ENCODE measurements at places on chromosomes 12 and 14.

DNA sequence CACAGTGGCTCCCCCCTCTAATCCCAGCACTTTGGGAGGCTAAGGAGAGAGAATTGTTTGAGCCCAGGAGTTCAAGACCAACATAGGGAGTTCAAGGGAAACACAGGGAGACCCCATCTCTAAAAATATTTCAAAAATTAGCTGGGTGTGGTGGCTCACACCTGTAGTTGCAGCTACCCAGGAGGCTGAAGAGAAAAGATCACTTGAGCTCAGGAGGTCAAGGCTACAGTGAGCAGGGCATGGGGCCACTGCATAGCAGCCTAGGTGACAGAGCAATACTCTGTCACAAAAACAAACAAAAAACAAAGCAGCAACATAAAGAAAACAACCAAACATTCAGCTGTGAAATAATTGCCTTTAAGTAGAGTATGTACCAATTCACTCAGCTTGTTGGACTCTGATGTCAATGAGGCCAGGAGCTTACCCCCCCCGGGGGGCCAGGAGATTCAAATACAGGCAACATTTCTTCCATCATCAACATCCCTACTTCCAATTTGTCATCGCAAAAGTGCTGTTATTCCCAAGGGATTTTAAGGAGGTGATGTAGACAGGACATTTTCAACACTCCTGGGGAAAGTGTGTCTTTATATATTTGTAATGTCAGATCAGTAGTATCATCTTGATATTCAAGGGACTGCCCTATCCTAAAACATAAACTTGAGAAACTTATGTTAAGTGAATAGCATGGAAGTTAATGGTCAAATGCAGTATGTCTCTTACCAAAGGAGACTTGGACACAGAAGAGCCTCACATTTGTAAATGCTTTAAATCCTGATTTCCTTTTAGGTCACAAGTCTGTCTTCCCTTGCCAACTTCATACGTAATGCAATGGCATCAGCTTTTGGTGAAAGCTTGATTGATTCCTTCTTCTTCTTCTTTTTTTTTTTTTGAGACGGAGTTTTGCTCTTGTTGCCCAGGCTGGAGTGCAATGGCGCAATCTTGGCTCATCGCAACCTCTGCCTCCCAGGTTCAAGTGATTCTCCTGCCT, 40.6 kb upstream of the AEBP2 start:
- DNase-seq: no peak

DNA sequence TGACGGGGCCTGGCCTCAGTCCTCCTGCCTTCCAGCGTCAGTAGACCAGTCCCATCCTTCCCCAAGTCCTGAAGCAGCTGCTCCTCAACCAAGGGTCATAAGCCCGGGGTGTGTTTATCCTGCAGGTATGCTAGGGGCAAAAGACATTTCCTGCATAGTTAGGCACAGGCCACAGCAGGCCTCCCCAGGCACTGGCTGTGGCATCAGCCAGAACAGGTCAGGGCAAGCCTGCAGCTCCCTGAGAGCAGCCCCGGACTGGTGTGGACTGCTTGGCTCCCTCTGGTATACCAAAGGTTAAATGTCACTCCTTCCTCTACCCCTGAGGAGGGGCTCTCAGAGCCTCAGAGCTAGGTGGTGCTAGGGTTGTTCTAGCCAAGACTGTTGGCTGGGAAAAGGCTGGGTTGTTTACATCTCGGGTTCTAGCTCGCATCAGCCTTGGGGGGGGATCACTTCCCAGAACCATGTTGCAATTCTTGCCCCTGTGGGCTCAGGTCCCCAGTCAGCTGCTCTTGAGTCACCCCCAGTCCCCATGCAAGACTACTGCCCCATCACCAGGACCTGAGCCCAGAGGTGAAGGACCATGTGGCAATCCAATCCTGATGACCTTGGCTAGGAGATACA, 2.9 kb downstream of the MMP14 start:
- DNase-seq: no peak

- DNase-seq: no peak
These were observed 536 bp downstream of the TM7SF3 start for GRCh38 chr12:27013611-27014084.

GRCh38 chr12:43169115-43169681, 382.8 kb downstream of the ADAMTS20 start:
- no peak for DNase-seq

DNA sequence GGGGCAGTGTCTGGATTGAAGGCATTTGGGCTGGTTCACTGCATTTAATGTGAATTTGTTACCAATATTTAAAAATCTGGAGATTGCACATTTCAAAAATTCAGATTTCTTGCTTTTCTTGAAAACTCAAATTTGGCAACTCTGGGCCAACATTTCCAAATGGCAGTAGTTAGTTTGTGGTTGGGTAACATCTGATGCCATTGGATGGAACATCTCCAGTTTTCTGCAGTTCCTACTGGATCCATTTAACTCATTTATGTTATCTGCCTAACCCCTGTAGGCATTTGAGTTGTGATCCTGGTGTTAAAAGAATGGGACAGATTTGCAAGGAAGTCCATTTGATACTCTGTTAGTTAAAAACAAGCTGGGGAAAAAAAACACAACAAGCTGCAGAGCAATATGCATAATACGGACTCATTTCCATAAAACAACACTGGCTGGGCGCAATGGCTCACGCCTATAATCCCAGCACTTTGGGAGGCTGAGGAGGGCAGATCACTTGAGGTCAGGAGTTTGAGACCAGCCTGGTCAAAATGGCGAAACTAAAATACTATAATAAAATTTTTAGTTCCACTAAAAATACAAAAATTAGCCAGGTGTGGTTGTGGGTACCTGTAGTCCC, 7.9 kb downstream of the EIF2B2 start:
- DNase-seq: no peak

GRCh38 chr12:107759410-107759809, 1.5 kb downstream of the PRDM4 start:
- DNase-seq: no peak

- no peak for DNase-seq
These were observed 276.5 kb downstream of the NUAK1 start for GRCh38 chr12:105862163-105862821.

- no peak for DNase-seq
These were observed 62.5 kb upstream of the TBX3 start for GRCh38 chr12:114746297-114747011.

DNA sequence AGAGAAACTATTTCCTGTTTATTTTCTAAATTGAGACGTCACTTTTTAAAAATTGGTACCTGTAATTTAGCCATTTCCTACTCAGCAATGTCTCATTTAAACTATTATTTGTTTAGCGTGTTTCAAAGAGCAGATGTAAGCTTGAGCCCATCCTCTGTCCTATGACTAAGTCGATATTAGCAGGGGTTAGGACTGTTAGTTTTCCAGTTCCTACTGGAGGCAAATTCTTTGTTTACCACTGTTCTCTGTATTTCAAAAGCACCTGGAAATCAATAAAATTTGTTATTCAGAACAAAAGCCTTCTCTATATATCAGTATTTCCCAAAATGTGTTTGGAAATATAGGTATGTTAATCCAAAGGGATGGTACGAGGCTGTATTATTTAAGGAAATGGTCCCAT, 42.4 kb downstream of the MDM2 start:
- no peak for DNase-seq
